ENCODE measurements at places on chromosomes 5 and 9.
A peak's percentile ranks its signal among the peaks of the same experiment; 100 is the strongest.

- DNase-seq: no peak
Observed at GRCh38 chr5:146072595-146072994, 32.8 kb downstream of the PLAC8L1 start.

DNA sequence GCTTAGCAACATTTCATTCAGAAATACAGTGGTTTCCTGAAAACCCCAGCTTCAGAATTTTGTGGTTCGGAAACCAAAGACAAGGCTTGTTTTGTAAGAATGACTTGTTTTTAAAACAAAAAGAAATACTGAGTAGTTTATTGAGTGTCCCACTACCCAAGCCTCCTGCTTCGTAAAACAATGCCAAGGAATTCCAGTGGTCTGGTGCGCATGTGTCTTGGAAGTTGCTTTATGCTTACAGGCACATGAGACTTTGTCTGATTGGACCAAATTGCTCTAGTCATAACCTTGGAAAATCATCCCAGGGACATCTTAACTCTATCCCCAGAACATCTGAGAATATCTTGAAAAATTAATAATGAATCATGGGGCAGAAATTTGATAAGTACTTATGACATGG lies 77.1 kb upstream of the FST start:
- no peak for DNase-seq

DNA sequence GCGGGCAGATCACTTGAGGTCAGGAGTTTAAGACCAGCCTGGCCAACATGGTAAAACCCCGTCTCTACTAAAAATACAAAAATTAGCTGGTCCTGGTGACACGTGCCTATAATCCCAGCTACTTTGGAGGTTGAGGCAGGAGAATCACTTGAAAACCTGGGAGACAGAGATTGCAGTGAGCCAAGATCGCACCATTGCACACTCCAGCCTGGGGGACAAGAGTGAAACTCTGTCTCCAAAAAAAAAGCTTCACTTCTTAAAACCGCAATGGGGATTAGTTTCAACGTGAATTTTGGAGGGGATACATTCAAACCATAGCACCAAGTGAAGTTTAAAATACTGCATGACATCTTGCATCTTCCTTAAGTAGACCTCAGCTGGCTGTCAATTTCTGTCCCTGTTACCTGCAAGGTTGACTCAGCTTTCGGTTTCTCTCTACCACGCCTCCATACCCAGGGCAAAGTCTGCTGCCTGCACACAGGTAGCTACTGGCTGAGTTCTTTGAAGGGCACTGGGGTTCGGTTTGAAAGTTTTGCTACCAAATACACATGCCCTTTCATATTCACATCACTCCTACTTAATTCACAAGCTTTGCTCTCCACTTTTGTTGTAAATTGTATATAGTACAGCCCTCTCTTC lies 69.3 kb downstream of the KIAA1958 start:
- DNase-seq: no peak

DNA sequence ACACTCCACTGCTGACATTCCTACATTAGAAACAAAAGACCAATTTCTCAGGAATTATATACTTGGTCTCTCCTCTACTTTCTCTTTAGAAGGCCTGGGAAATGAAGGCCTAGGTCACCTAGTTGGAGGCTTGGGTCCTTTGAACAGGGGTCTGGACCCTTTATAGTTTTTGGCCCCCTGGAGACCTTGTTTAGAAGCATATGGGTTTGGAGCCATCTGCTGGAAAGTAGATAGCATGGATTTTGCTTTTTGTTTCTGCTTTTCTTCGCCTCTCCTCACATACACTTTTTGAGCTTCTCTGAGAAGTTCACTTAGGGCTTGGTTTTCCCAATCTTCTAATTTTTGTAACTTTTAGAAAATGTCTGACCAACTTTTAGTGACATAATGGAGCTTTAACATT lies 67.1 kb upstream of the CDK20 start:
- no peak for DNase-seq

DNA sequence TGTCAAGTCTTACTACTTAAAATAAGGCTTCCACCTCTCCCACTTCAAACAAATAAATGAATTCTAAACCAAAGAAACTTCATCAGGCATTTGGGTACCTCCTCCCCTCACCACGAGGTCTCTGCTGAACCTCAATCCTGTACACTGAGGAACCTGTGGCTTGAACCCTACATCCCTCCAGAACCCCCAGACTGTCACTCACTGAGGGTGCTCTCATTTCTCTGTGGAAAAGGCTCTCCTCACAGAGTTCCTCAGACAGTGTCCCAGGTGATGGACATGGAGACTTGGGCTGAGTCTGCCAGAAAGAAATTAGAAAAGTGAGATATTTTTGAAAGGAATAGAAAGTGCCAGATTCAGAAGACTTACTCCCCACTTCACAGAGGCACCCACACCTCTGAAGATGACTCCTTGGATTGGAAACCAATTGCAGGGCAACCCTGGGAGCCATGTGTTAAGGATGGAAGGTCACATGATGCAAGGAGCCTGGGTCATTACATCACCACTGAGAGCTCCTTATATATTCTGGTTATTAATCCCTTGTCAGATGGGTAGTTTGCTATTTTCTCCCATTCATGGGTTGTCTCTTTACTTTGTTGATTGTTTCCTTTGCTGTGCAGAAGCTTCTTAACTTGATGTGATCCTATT lies 19.8 kb downstream of the MLANA start:
- DNase-seq: no peak

DNA sequence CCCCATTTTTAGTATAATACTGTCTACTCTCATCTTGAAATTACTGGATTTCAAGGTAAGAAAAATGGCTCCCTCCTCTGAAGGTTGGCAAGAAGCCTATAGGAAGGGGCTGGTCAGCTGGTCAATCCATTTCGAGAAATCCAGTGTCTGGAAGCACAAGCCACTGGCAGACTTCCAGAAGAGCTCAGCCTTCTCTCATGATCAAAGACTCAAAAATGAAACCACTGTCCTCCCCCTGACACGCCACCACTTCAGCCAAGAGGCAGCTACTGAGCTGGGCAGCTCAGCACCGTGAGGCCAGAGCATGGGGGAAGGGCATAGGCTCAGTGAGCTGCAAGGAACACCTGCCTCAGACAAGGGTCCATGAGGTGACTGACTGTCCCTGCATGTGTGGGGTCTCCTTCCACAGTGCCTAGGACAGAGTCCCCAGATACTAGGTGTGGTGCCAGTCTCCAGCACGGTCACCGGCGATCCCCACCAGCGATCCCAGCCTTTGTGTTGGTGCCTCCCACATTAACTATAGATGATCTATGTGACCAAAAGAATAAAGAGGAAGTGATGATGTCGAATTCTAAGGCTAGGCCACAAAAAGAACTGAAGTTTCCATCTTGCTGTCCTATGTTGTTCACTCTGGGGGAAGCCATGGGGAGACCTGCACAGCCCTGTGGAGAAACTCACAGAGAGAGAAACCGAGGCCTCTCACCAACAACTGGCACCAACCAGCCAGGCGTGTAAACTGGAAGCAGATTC lies 100.1 kb upstream of the LRRTM2 start:
- no peak for DNase-seq

GRCh38 chr5:83711982-83712601 lies 8.6 kb downstream of the HAPLN1 start:
- peak; percentile 16 for DNase-seq

GRCh38 chr5:150295741-150296486 lies 6.3 kb upstream of the CAMK2A start:
- DNase-seq: no peak

DNA sequence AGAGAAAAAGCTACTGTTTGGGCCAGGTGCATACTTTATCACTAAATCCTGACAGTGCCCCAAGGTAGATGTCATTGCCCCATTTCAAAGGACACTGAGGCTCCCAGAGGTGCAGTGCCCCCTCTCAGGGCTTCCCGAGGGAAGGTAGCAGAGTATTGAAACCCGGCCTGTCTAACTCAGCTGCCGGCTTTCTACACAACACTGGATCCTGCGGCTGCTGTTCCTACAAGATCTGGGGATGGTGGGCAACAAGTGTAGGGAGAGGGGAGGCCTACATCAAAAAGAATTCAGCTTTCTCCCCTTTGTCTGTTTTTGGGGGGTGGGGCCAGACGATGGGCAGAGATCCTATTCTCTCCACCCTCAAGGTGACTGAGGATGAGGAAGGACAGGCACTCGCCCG lies 200.8 kb downstream of the DAB2IP start:
- DNase-seq: no peak

DNA sequence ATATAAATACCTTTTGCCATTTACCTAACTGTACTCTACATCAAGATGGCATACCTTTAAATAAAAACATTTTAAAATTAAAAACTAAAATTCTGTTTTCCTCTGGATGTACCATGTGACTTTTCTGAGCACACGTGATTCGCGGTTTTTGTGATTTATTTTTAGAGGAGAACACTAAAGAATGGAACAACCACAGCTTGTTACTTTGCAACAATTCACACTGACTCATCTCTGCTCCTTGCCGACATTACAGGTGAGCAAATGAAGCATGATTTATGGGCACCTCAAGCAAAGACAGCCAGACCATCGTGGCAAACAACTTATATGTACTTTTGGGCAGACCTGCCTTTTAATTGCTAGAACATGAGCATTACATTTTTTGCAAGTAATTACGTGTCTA lies 61.3 kb downstream of the GDA start:
- DNase-seq: no peak

DNA sequence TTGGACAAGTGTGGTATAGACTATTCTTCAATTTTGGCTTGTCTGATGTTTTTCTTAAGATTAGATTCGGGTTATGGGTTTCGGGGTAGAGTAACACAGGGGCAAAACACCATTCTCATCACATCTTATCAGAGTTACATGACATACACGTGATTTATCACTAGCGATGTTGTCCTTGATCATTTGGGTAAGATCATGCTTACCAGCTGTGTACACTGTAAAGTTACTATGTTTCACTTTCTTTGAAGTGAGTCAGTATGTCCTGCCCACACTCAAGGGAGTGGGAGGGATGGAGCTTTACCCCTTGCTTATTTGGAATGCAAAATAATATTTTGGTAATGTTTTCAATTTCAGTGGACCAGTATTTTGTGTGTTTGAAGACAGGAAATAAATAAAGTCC lies 101.8 kb upstream of the TAF11L2 start:
- no peak for DNase-seq

GRCh38 chr9:73714294-73714693 lies 562.6 kb downstream of the ANXA1 start:
- DNase-seq: no peak

- no peak for DNase-seq
Observed at GRCh38 chr9:132562306-132562573, 20.2 kb upstream of the BARHL1 start.

DNA sequence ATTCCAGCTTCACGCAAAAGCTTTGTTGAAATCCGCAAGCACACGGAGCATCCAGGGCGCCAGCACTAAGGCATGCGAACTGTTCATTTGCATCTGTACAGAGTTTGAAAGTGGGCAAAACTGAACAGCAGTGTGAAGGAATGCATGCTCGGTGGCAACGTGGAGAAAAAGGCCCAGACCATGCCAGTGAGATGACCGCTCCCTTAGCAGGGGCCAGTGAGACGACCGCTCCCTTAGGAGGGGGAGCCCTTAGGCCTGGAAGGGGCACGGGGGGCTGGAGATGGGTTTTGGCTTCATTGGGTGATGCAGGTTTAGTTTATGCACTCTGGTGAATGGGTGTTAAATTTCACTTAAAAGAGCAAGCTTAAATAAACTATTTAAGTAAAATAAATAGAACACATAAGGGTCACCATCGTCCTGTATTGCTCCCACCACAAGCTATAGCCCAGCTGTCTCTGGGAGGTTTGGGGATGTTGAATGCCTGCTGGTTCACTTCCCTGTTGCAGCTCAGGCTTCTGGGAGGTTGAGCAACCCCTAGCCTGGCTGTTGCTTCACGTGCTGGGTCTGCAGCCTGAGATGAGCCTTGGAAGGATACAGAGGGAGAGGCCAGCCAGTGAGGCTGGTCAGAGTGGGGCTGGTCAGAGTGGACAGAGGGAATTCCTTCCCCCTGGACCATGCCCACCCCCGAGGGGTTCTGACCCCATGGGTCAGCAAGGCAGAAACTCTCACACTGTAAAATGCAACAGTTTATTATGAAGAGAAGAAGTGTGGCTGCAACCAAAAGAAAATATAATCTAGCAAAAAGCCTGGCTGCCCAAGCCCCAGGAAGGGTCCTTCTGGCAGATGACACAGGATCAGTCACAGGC lies 4.6 kb upstream of the FCN1 start:
- no peak for DNase-seq

GRCh38 chr5:7533941-7534340 lies 138.0 kb downstream of the ADCY2 start:
- no peak for DNase-seq

DNA sequence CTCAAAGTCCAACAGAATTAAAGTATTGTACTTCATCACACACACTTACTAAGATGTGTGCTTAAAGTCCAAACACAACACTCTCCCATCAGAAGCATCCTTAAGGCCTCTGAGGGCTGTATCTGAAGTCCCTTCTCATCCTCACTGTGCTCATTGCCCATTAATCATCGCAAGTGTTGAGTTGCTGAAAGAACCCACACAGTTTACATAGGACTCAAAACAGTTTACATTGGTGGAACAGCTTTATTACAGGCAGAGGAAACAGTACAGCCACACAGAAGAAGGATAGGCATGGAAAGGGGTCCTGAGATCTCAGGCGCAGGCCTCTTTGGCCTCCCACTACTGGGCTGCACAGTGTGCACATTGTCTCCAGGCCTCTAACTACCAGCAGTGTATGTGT lies 113.4 kb downstream of the CMYA5 start:
- DNase-seq: no peak

- no peak for DNase-seq
Observed at GRCh38 chr9:133125941-133126696, 5.1 kb upstream of the RALGDS start.

GRCh38 chr5:105782501-105782900 lies 1888.2 kb downstream of the EFNA5 start:
- no peak for DNase-seq

GRCh38 chr9:130903194-130904069 lies 6.8 kb upstream of the QRFP start:
- no peak for DNase-seq

GRCh38 chr5:72654231-72654630 lies 147.0 kb upstream of the ZNF366 start:
- DNase-seq: no peak

GRCh38 chr9:806285-807156 lies 35.0 kb upstream of the DMRT1 start:
- DNase-seq: no peak

- no peak for DNase-seq
Observed at GRCh38 chr5:2747363-2748162, 3.9 kb downstream of the IRX2 start.

DNA sequence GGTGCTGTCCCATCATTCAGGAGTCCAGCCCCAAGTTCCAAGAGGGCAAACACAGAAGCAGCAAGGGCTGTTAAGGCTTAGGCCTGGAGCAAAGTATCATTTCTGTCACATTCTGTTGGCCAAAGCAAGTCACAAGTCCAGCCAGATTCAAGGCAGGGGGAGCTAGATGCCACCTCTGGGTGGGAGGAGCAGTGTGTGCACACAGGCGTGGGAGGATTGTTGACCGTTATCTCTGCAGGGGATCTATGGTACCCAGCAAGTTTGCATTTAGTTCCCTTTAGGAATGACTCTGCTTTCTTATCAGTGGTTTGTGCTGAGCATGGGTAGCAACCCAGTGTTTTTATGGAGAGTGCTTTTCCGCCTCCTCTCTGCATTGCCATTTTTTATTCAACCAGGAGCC lies 278.9 kb downstream of the NR3C1 start:
- DNase-seq: no peak

GRCh38 chr5:156497804-156498208 lies 170.8 kb downstream of the SGCD start:
- no peak for DNase-seq
